Fibroblast of pulmonary artery (primary cell): ENCODE measurements at places on chromosomes 1 and 21.

GRCh38 chr1:81437649-81438048 lies 363.1 kb upstream of the ADGRL2 start:
- DNase-seq = no peak

DNA sequence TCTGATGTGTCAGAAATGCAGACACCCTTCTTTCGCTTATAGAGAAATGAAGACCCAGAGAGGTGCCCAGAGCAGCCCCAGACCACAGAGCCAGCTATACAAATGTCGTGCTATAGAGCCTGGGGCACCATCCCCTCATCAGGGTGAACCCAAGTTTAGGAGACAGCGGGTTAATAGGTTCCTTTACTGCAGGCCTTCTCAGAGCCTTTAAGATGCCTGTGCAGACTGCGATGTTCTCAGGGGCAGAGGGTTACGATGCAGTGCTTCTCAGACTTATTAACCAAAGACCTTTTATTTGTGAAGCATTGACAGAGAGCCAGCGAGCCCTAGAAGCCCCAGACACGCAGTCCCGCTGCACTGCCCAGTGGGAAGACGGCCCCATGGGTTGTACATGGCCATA lies 46.9 kb downstream of the STPG1 start:
- no peak for DNase-seq

DNA sequence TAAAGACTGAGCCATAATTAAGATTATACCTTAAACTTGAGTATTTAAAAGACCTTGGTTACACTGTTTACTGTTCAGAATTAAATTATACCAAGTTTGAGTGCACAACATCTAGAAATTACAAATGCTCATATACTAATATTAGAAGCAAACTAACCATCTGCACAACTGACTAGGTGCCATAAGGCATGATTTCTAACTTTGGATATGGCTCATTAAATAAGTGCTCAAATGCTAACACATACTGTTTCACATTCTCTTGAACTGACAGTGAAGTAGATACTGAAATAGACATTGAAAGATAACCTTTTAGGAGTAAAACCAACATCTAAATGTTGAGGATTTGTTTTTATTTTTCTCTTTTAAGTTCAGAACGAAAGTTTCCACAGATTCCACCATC lies 74.1 kb downstream of the PRKAA2 start:
- no peak for DNase-seq

DNA sequence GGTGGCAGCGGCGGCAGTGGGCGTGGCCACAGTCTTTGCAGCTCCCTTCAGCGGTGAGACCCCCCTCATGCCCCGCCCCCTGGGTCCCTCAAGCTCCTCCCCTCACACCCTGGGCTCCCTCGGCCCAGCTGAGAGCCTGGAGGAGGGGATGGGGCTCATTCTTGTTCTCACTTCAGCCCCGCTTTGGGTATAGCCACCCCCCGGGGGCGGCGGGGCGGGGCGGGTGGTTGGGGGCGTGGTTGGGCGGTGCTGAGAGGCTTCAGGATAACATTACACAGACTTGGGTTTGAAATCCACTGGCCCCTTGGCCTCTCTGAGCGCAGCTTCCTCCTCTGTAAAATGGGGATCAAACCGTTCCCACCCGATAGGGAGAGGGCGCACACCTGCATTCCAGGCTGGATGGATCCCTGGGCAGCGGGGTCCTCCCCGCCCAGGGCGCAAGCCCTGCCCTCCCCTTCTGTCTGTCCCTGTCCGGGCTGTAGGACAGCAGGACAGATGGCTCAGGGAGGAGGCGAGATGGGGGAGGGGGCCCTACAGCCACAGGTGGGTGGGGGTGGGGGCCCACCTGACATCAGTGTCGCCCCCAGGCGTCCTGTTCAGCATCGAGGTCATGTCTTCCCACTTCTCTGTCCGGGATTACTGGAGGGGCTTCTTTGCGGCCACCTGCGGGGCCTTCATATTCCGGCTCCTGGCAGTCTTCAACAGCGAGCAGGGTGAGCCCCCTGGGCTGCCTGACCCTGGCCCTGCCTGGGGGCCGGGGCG lies 5.1 kb downstream of the CLCNKA start:
- DNase-seq = no peak

DNA sequence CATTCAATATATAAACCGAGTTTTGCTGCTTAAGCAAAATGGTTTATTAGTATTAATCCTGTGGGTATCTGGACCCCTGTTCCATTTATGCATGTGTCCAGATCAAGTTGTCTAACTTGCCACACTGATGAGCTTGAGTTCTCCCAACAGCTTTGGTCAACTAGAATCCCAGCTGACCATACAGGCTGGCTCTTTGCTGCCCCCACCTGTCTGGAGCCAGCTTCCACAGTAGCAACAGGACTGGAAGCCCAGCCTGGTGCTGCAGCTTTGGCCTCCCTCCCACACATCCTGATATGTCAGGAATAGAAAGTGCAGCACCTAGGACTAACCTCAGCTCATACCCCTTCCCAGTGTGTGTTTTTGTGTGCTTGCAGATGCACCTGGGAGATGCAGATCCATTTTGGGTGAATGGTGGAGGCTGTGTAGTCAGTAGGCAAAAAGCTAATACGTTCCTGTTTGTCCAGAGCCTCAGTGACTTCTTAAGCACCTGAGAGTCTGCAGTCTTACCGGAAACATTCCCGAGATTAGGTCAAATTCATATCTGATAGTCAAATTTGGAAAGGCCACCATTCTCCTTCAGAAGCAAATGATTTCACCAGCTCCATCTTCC lies 40.9 kb upstream of the BEND5 start:
- DNase-seq = peak; percentile 57

DNA sequence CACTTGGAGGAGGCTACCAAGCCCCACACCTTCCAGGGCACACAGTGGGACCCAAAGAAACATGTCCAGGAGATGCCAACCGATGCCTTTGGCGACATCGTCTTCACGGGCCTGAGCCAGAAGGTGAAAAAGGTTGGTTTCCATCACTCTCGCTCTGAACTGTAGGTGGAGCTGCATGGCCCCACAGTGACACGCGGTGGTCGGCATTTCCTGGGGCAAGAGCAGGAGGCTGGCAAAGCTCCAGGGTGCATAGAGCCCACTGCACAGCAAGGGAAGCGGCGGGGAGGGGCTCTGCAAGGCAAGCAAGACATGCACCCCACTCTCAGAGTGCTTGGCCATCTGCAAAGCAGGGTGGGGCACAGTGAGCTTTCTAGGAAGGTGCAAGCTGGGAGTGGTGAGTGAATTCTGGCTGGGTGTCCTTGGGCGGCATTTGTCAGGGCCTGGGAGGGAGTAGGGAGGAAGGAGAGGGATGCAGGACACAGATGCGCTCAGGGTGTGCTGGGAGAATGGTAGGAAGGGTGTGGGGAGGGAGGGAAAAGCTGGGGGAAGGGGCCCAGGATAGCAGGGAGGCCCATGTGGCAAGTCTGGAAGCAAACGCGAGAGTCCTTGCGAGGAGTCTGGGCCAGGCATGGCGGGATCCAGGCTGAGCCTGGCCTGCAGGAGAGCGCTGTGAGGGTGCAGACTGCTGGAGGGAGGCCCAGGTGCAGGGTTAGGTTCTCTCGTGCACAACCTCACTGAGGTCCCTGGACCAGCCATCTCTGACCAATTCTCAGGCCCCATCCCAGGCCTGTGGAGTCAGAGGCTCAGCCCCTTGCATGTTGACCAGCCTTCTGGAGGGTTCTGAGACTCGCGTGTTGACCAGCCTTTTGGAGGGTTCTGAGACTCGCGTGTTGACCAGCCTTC lies 11.0 kb downstream of the TRPM2 start:
- no peak for DNase-seq

GRCh38 chr1:1299686-1300351 lies 7.9 kb downstream of the ACAP3 start:
- DNase-seq = no peak

- DNase-seq = peak; percentile 62
These were observed 5.7 kb downstream of the ZBTB40 start for GRCh38 chr1:22457345-22457744.

GRCh38 chr1:166182281-166182680 lies 15.5 kb upstream of the FAM78B start:
- DNase-seq = no peak

- no peak for DNase-seq
These were observed 8.6 kb downstream of the AIM2 start for GRCh38 chr1:159067699-159068621.

DNA sequence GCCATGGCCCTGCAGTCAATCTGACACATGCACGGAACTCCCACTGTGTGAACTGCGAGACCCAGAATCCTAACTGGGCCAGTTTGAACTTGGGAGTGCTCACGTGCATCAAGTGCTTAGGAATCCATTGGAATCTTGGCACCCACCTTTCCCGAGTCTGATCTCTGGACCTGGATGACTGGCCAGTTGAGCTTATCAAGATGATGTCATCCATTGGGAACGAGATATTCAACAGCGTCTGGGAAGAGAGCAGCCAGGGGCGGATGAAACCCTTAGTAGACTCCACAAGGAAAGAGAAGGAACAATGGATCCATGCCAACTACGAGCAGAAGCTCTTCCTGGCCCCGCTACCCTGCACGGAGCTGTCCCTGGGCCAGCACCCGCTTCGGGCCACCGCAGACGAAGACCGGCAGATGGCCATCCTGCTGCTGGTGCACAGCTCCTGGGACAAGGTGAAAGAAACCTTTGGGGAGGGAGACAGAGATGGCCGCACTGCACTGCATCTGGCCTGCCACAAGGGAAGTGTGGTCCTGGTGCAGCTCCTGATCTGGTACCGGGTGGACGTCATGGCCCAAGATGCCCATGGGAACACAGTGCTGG lies 3.1 kb upstream of the TDRD5 start:
- DNase-seq = no peak

GRCh38 chr1:48794816-48795215 lies 18.1 kb upstream of the BEND5 start:
- no peak for DNase-seq

DNA sequence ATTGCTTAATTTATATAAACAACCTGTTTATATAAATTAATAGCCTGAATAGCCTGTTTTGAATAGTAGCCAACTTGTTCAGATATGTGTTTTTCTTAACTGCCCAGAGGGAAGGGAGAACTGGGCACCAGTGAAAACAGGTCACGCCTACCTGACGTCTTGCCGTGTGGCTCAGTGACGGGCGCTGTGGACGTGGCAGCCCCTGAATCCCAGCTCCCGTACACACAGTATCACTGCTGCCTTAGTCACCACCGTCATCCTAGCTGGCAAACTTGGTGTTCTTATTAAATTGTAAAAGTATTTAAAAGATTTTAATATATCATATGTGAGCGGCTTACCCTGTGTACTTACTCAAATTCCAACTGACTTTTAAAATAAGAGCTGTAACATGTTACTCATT lies 35.4 kb upstream of the TRAPPC10 start:
- DNase-seq = no peak

GRCh38 chr1:109527098-109527811 lies 12.4 kb upstream of the GPR61 start:
- no peak for DNase-seq

DNA sequence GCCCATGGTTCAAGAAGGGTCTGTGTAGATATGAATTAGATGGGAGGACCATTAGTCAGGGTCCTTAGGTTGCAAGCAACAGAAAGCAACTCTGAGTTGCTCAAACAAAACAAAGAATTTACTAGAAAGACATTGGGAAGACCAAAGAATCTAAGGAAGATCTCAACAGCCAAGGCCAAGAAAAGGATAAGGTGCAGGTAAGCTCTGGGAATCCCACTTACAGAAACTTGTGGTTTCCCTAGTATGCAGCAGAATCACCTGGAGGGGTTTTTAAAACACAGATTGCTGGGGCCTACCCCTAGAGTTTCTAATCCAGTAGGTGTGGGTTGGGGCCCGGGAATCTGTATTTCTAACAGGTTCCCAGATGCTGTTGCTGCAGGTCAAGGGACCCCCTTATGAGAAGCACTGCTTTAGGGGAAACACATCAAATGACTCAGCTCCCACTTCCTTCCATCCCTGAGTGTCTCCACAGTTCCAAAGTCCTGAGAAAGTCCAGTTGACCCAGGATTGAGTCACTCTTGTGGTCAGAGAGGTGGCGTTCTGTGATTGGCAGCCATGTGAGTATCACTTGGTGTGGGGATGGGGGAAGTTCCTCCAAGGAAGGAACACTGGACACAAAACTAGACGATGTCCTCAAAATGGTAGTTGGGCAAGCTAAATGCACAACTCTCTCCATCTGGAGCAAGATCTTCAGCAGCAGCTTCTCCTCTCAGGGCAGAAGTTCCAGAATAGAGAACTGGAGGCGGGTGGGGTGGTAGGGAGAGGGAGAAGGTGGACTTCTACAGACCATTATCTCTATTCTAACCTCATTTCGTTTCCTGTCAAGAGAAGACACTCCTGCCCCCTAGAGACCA lies 24.2 kb upstream of the EYA3 start:
- peak; percentile 55 for DNase-seq
